ENCODE measurements at places on chromosomes 5 and 9.

DNA sequence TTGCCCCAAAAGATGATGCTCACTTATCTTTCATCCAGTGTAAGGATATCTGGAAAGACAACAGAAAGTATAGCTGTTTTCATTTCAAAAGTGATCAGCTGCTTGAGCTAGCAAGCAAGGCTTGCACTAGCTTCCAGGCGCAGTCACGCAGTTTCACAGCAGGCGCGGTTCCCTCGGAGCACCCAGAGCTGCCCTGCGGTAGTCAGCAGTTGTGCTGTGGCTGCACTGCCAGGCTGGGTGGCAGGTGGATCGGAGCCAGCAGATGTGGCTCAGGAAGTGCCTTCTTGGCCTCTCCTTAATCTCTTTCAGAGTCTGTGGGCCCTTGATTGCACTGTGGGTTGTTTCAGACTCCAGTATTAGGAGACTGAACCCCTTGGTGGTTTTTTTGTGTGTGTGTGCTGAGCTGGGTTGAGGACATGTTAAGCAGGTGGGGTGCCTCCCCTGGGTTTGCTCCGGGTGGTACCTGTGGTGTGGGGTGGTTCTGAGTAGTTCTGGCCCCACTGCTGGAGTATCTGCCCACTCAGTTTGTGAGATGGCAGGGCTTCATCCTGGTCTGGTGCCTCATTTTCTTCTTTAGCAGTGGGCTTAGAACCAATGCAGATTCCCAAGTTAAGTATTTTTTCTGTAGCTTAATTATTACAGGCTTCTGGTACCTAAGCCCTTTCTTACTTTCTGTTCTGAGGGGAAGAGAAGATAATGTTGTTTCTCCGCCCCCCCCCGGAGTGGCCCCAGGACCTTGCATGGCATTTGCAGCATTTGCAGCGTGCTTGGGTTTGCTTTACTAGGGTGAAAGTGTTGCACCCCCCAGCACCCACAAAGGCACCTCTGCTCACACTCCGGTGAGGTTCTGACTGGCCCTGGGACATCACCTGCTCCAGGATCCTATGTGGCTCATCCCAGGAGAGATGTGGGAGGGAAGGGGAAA, 16.4 kb downstream of the TENT4A start:
- no peak for DNase-seq

GRCh38 chr9:89941875-89942274, 337.1 kb downstream of the GADD45G start:
- DNase-seq: no peak

- DNase-seq: peak; percentile 44
Measured at GRCh38 chr9:693201-694091, 148.1 kb upstream of the DMRT1 start.

- no peak for DNase-seq
Measured at GRCh38 chr9:136239983-136240330, 5.7 kb downstream of the QSOX2 start.

DNA sequence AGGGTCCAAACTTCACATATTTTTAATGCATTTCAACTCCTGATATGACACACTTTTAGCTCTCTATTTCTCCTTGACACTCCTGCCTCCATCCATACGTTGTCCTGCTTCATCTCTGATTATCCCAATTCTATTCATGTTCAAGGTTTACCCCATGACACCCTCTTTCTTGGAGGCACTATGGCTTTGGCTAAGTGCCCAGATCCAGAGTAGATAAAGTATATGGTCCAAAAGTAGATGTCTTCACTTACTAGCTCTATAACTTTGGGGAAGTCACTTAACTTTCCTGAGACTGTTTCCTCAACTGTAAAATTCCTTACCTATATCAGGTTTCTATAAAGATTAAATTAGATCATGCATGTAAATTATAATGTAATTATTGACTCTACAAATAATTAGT, 36.1 kb downstream of the SLC22A5 start:
- DNase-seq: no peak

DNA sequence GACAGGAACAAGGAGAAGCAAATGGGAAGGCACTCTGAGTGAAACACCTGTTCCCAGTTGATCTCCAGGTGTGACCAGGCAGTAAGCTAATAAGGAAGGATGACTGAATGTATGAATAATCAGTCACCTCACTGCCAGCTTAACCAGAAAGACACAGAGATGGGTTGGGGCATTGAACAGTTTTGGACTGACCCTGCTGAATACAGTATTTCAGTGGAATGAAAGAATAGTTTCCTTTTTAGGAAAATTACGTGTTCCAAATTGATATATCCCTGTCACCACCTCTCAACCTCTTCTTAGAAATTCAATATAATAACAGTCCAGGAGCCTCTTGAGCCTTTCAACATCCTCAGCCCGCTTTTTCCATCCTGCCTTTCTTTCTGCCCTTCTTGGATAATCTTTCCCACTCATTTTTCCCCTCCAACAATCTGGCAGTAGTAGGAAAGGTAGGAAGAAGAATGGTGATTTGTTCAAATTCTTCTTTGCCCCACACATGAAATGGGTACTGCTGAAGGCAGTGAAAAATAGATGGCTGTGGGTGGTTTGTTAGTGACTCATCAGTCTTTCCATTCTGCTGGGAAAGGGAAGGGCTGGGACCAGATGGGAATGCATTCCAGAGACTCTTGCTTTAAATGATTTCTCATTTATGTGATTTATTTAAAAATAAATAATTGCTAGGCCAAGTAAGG, 117.9 kb downstream of the ZSWIM6 start:
- DNase-seq: no peak

DNA sequence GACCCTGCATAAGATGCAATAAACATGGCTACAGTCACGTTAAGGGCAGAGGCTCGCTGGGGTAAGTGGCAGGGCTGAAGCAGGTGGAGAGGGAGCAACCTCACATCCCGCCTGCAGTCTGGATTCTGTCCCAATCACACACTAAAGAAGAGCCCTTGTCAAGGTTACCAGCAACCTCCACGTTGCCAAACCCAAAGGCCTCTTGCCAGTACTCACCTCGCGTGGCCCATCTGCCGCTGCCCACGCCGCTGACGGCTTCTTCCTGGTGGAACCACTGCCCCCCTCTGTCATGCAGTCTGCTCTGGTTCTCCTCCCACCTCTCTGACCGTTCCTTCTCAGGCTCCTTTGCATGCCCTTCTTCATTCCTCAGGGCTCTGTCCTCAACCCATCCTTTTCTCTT, 8.8 kb downstream of the AQP7 start:
- no peak for DNase-seq

GRCh38 chr9:133454325-133454724, 5.5 kb upstream of the CACFD1 start:
- DNase-seq: no peak

GRCh38 chr5:180291943-180292831, at the start of gene MAPK9:
Gene MAPK9 (minus strand): TSS chr5:180292083. CDS start chr5:180280561, 11,522 bp downstream.
- DNase-seq: peak; percentile 92

DNA sequence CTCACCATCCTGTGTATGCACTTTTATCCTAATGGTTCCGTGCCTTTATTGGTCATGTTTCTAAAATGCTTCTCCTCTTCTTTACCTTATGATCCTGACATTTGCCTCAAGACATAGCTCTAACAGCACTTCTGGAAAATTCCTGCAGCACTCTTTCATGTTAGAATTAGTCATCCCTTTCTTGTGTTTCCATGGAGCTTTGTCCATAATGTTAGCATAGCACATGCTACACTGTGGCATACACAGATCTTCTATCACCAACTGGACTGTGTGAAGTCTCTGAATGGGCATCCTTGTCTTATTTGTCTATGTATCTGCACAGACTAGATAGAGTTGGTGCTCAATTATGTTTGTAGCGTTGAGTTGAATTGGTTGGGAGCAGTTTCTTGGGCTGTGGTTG, 2.0 kb downstream of the SCGB3A2 start:
- DNase-seq: no peak

DNA sequence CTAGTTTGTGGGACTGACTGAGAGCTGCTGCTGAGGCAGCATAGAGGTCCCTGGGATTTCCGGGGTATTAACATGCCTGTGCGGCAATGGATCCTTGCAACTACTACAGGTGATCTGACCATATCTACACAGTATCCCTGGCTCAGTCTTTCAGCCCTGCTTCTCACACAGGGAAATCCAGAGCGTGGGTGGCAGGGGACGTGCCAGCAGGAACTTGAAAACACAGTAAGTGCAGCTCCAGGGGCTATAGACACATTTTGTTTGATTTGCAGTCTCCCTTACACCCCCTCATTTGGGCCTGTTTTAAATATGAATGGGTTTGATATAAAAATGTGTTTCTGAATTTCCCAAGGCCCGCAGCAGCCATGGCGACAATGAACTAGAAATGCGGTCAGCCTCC, 209.5 kb downstream of the DCP2 start:
- no peak for DNase-seq

- DNase-seq: peak; percentile 62
Measured at GRCh38 chr9:92631452-92632343, 38.2 kb downstream of the IPPK start.

GRCh38 chr9:33719581-33720374, 75.6 kb upstream of the PRSS3 start:
- no peak for DNase-seq

GRCh38 chr9:130445268-130445983, 665 bp downstream of the ASS1 start:
- DNase-seq: no peak

DNA sequence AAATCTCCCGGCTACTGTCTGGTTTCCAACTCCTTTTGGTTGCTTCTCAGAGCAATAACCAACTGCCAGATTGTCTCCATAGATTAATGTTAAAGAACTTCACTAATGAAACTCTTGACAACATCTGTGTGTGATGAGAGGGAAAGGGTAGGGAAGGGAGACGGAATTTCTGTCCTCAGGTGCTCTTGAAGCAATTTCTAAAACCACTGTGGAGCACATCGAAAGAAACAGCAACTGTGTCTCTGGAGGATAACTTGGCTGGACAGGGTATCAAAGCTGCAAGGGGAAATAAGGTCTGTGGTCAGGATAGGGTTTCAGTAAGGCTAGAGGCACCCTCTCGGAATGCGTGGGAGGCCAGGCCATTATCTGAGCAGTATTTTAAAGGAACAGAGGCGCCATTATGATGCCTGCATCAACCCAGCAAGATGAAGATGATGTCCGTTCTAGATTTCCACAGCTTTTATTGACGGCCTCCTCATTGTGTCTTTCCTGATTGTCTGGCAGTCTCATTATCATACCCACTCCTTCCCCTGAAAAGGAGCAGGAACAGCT, 76.6 kb downstream of the RORB start:
- DNase-seq: no peak

DNA sequence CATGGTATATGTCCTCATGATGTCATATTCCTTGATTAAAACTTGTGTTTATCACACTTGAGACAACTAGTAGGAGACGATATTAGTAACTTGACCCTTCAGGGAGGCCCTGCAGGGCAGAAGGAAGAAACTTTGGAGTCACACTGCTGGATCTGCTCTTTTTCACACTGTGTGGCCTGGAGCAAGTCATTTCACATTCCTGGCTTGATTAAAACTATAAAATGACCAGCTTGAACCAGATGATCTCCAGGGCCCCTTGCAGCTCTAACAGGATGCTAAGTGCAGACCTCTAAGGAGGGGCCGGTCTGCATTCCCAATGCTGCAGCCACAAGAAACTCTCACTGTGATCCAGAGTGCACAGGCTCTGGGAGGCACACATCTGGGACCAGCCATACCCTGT, 146.4 kb upstream of the ZNF366 start:
- DNase-seq: no peak

DNA sequence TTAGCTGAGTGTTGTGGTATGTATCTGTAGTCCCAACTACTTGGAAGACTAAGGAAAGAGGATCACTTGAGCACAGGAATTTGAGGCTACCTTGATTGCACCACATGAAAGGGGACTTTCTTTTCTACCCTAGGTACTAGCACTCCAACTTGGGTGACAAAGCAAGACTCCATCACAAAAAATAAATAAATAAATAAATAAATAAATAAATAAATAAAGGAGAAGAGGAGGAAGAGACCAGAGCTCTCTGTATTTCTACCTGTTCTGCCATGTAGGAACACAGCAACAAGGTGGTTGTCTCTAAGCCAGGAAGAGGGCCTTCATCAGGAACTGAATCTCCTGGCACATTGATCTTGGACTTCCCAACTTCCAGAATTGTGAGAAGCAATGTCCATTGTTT, 118.6 kb downstream of the HMHB1 start:
- no peak for DNase-seq

DNA sequence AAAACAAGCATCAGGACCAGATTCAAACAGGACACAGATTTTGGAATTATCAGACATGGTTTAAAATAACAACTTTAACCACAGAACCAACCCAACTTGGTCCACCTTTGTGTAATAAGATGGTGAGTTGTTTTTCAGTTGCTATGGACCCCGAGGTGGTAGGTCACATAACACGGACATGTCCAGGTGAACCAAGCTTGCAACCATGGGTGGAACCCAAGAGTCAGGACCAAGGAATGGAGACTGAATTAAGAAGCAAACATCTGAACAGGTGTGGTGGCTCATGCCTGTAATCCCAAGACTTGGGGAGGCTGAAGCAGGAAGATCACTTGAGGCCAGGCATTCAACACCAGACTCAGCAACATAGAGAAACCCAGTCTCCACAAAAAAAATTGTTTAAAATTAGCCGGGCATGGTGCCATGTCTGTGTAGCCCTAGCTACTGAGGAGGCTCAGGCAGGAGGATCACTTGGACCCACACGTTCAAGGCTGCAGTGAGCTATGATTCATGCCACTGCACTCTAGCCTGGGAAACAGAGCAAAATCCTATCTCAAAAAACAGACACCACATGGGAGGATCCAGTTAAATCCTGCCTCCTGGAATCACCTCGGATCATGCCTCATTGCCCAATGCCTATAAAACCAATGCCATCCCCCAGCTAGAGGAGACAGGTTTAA, 10.6 kb downstream of the PTBP3 start:
- DNase-seq: no peak

DNA sequence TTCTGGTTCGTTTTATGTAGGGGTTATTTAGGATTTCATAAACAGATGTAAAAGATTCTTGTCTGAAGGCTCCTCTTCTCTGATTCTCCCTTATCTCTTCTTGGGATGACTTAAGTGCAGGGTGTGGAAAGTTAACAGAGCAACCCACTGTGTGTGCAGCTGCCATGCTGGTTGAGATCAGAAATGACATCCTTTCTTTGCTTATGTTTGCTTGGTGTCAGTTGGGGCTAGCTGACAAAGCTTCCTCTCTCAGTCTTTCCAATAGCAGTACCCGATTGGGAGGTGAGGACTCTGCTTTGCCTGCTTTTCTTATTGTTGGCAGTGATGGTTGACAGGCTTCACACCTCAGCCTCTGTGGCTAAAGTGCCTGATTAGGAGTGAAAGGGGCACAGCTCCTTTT, 26.5 kb downstream of the OGN start:
- no peak for DNase-seq

DNA sequence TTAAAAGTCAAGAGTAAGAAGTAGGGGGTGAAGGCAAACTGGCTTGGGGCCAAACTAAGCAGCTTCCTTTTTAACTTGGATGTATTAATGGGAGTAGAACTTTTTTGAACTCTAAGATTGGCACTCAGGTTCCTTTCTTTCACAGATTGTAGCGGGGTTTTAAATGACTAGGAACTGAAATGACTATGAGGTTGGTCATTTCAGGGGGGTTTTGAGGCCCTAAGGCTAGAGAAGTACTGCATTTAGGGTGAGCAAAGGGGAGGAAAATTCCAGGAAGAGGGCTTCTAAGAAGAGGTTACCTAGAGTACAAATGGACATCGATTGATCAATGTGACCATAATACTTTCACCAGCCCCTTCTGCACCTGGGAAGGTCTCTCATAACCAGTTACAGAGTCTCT, 381.8 kb downstream of the MLLT3 start:
- DNase-seq: no peak
